ENCODE measurements at places on chromosomes 4 and X.
A peak's percentile ranks its signal among the peaks of the same experiment; 100 is the strongest.

DNA sequence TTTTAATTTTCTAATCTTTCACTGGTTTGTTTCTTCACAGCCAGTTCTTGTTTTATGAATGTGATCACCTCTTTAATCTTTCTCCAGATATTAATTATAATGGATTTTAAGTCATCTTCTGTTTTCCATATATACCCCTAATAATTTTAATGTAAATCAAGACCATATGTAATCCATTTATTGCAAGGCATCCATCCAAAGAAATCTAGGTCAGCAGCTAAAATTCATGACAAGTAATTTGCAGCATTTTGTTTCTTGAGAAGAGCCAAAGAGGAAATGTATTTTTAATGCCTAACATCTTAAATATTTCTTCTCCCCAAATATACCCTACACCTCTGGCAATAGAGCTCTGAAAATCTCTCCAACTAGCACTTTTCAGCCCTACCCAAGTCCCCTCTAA lies 81.1 kb downstream of the SUPT20HL2 start:
- no peak for DNase-seq

DNA sequence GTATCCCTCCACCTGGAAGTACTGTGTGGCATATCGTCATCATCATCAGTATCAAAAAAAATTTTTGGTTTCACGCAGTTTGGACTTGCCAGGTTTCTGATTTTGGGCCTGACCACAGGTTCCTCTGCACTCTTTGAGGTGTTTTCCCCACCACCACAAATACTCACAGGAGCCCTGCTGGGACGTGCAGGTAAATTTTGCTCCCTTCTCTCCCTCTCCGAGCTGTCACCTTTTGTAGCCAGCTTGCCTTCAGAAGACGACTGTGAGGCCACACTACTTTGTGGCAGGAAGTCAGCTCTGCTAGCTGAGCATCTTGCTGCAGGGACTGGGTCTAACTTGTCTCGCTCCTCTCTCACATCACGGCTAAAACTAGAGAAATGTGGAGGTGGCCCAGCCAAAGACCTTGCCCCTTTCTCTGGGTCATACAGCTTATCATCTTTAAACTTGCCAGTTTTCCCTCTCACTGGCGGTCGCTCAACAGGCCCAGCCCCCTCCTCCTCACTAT lies 2.8 kb downstream of the PJA1 start:
- no peak for DNase-seq

DNA sequence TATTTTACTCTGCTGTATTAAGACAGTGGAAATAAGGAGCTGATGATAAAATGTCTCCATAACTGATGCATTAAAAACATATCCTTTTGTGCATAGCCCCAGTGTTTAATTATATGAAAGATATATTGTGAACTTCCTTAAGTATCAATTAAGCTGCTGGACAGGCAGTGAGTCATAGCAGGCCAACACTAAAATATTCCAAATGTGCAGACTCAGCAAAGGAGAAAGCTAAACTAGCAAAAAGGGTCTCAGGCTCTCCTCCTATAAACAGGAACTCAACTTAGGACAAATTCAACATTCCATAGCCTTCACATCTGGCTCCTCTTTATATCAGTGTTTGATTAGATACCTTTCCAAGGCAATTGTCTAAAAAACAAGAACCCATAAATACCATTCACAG lies 15.6 kb downstream of the TNMD start:
- no peak for DNase-seq

GRCh38 chr4:123587983-123588494 lies 191.4 kb downstream of the SPRY1 start:
- DNase-seq, result peak; percentile 46

DNA sequence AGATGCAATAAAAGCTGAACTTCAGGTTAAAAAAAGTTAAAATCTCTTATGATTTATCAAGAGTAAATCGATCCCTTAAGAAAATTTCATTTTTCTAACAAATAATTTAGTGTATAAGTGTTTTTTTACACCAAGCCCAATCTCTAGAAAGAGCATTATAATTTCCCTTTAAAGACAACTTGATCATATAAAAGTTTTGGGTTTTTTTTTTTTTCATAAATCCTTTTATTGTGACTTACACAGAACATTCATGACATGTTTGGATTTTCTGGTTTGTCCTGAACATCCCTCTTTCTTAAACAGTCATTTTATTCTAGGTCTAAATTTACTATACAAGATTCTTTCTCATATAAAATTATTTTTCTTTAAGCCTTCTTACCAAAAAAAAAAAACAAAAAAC lies 6.5 kb downstream of the ZNF721 start:
- DNase-seq, result no peak

DNA sequence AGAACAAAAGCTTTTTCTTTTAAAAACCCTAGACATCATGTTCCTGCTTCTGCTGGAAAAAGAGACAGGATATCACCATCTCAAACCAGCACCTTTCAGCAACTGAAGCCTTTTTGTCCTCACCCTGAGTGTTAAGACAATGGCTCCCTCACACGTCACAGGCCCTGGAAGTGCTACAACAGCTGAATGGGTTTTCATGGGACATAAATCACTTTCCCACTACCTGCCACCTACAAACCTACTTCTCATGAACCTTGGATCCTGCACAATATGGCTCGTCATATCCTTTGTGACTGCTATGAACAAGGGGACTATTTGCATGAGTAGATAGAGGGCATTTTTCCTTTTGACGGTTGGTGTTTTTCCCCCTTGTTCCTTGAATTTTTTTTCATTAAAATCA lies 93.6 kb downstream of the TSPAN5 start:
- DNase-seq, result no peak

GRCh38 chr4:102477657-102478056 lies 23.5 kb upstream of the NFKB1 start:
- DNase-seq, result no peak

GRCh38 chr4:88549815-88550214 lies 26.2 kb upstream of the PYURF start:
- DNase-seq, result no peak

DNA sequence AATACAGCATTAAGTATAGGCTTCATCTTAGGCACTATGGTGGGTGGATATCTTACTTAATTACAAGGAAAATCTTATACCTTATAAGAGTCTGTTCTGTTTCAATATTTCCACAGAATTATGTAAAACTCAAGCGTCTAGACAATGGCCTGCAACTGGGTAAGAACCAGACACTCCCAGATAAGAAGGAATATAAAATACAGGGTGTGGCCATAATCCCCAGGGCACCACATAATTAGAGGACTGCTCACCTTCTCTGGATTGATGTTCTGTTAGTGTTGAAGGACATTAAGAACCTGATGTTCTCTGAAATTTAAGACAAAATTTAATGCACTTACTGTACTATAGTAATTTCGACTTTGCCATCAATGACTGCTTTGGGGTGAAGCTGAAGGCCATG lies 198.2 kb upstream of the ARSJ start:
- no peak for DNase-seq

DNA sequence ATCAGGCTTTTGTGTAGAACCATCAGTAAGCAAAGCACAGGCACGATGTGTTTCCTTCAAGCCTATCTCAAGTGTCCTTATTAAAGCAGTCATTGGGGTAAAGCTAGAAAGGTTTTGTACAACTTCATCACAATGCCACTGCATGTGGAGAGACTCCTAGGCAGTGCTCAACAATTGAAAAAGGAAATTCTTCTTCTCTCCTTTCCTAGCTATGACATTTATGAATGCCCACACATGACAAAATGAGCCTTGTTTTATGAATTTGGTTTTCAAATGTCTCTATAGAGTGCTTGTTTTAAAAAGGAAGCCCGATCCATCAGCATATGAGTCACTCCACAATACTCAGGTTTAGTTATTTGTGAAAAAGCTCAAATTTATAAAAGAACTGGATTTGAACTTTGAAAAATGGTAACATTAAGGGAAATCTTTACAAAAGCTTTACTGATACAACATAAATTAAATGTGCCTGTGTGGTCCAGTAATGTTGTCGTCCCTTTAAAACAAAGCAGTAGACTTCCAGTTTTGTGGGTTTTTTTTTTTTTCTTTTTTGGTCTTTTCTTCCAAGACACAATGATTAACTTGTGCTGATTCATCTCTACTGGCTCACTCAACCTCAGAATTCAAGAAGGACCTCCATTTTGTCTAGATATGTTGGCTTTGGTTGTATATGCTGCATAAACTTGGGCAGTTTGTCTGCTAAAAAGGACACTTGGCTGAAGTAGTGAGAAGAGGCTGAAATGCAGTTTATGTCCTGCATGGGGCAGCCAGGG lies 273.8 kb downstream of the GASK1B start:
- DNase-seq, result peak; percentile 17

DNA sequence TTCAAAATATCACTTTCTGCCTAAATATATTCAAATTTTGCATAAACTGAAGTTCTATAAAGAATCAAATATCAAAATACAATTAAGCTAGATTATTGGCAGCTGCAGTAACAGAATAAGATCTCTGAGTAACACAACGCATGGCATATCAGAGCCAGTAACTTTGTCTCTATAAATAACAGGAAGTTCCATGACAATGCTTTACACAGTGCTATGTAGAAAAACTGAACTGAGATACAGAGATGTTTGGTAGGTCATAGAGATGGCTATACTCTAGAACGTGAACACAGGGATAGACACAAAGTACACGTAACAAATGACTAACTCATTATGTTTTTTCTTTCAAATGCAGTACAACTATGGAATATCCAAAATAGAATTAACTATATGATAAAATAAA lies 18.2 kb downstream of the UBE2D3 start:
- no peak for DNase-seq

DNA sequence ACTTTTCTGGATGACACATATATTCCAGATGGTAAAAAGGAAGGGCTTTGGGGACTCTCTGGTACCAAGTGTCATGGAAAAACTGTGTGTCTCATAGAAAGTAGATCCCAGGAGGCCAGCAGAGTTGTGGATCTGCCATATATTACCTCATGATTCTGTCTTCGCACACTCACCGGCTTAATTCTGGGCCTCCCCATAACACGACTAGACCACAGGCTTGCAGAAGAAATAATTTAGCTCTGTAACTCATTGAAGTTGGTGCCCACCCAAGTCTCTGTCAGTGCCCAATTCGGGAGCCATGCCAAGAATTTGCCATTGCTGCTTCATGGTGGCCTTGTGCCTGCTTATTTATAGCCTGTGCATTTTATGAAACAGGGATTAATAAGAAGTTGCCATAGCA lies 104.5 kb downstream of the AR start:
- no peak for DNase-seq

GRCh38 chr4:74527049-74527448 lies 82.1 kb downstream of the AREG start:
- DNase-seq, result no peak

DNA sequence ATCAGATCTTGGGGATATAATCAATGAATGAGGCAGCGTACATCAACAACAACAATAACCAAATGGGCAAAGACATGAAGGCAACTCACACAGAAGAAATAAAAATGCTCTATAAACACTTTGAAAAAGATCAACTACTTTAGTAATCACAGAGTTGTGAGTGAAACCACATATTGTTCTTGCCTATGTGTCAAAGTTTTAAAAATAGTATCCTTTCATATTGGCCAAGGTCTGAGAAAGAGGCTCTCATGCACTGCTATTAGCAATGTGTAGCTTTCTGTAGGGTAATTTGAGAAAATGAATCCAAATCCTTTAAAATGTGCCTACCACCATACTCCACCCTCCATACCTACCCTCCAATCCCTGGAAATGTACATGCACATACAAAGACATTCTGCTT lies 25.0 kb downstream of the COQ2 start:
- no peak for DNase-seq

DNA sequence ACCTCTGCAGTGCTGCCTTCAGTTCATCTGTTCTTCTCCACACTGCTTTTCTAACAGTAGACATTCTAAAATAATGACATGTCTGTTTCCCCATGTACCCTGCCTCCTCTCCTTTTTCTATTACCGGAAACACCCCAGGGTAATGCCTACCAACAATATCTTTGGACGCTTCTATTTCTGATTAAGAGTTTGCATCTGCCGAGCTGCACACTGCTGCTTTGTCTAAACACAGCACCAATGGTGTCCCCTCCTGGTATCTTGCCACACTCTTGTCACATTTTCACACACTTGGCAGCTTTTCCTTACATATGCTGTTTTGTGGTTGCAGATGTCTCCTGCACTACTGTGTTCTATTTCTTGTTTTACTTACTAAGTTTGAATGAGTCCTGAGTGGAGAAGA lies 288.8 kb downstream of the GRIA2 start:
- no peak for DNase-seq

DNA sequence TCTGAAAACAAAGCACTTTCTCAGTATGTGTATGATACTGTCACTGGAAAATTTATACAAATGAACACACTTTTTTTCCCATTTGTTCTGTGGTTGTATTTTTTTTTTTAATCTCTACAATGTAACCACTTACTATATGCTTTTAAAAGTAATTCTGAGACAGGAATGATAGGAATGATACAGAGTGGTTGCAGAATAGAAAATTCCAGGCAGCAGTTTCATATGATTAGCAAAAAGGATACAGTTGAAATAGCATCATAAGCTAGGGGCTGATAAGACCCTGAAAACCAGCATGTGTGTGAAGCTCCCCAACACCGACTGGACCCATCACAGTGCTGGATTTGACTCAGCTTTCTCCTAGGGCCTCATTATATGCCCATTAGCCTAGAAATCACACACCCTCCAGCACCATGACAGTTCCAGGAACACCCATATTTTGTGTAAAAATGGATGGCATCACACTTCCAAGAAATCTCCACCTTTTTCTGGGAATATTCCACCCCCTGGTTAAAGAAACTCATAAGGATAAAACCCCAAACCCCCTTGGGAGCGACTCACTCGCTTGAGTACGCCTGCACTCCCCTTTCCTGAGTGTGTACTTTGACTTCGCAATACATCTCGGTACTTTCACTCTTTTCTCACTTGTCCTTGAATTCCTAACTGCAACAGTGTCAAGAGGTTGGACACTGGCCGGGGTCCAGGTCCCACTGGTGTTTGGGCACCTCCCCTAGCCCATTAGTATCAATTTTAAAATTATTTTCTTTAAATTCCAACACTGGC lies 77.4 kb upstream of the AGA start:
- DNase-seq, result peak; percentile 57

GRCh38 chrX:95058815-95059214 lies 1384.8 kb downstream of the FAM133A start:
- peak; percentile 65 for DNase-seq

GRCh38 chr4:7365462-7366179 lies 69.1 kb downstream of the PSAPL1 start:
- DNase-seq, result no peak

DNA sequence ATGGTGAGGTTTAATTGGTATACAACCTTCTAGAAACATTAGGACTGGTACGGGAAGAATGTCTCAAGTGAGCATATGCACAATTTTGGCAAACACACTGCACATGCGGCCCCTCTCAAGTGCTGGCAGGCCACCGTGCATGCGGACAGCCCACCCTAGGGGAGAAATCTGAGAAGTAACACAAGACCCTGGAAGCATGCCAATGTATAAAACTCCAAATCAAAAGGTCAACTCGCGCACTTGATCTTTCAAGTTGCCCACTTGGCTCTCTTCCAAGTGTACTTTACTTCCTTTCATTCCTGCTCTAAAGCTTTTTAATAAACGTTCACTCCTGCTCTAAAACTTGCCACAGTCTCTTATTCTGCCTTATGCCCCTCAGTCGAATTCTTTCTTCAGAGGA lies 488.3 kb downstream of the CFAP47 start:
- DNase-seq, result no peak
